ENCODE measurements at places on chromosomes 16 and 17.

GRCh38 chr16:86180244-86180643 lies 281.3 kb downstream of the IRF8 start:
- DNase-seq: no peak

- no peak for DNase-seq
Measured at GRCh38 chr17:29131814-29132682, 48.1 kb downstream of the MYO18A start.

DNA sequence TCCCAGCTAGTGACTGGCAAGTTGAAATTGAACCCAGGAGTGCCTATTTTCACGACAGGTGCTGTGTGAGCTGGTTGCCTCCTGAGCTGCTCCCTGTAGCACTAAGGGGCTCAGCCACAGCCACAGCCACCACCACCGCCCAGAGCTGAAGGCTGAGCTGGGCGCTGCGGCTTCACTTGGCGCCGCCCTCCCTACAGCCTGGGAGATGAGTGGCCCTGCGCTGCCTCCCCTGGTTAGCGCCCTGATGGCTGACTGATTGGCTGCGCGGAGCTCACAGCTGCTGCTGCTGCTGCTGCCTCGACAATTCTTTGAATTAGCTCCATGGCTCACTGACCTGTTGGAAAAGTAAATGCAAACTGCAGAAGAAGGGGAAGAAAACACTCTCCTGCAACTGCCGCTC lies 91.8 kb upstream of the TMEM132E start:
- no peak for DNase-seq

- DNase-seq: no peak
Measured at GRCh38 chr16:54846766-54847165, 83.9 kb upstream of the IRX5 start.

DNA sequence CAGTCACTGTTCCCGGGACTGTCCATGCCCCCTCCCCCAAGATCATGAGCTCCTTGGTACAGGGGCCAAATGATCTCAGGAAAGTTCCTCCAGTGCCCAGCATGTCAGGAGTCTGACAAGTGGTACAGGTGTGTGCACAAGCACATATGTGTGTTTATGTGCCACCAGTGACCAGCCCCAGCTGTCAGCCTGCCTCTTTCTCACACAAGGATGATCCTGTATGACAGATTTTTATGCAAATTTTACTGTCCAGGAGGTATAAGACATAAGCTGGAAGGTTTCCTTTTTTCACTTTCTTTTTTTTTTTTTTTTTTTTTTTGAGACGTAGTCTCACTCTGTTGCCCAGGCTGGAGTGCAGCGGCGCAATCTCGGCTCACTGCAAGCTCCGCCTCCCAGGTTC lies 31.4 kb upstream of the GFOD2 start:
- DNase-seq: no peak

GRCh38 chr17:57962279-57963148 lies 7.3 kb upstream of the CUEDC1 start:
- DNase-seq: no peak

- DNase-seq: no peak
Measured at GRCh38 chr17:65638221-65638975, 77.0 kb upstream of the AXIN2 start.

DNA sequence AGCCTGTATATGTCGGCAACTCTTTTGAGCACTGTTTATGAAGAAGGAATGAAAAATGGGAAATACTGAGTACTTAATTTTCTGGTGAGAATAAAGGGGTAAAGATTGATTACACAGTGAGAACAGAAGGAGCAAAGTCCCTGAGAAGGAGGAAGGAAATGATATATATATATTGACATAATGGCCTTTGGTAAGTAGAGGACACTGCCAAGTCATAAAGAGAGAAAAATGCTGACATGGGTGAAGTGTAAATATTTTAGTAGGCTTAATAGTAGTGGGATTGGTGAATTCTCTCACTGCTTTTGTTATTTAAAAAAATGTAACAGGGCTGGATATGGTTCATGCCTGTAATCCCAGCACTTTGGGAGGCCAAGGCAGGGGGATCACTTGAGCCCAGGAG lies 16.2 kb downstream of the VMP1 start:
- DNase-seq: no peak

DNA sequence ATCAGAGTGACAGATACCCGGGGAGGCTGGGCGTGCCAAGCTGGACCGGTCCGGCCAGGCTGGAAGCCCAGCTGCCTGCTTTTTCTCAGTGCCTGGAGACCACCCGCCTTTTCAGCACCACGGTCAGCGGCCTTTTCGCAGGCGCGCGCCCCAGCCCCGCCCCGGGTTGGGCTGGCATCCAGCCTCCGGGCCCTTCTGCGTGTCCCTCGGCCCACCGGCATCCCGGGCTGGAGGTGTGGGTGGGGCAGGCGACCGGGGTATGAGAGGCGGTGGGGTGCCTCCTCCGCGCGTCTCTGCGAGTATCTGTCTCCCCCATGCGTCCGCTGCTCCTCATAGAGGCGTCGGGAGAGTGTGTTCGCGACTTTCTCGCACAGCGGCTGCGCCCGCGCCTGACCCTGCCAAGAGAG lies 102.5 kb downstream of the MRM1 start:
- DNase-seq: peak; percentile 16

DNA sequence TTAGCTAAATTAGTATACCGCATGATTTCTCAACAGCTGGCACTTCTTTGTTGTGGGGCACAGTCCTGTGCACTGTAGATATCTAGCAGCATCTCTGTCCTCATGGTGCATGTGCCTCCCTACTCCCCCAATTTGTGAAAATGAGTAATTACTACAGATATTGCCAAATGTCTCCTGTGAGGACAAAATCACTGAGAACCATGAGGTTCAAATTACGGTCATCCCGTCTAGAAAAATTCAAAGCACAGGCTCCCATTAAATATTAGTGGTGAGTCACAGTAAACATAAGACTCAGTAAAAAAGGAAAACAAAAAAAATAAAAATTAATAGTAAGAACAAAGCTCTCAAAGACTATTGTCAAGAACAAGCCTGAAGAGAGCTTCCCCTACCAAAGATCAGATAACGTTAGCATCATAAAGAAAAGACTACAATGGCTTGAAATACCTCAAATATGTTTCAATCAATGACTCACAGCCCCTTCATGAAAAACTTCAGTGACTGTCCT lies 57.8 kb downstream of the STH start:
- peak; percentile 81 for DNase-seq

DNA sequence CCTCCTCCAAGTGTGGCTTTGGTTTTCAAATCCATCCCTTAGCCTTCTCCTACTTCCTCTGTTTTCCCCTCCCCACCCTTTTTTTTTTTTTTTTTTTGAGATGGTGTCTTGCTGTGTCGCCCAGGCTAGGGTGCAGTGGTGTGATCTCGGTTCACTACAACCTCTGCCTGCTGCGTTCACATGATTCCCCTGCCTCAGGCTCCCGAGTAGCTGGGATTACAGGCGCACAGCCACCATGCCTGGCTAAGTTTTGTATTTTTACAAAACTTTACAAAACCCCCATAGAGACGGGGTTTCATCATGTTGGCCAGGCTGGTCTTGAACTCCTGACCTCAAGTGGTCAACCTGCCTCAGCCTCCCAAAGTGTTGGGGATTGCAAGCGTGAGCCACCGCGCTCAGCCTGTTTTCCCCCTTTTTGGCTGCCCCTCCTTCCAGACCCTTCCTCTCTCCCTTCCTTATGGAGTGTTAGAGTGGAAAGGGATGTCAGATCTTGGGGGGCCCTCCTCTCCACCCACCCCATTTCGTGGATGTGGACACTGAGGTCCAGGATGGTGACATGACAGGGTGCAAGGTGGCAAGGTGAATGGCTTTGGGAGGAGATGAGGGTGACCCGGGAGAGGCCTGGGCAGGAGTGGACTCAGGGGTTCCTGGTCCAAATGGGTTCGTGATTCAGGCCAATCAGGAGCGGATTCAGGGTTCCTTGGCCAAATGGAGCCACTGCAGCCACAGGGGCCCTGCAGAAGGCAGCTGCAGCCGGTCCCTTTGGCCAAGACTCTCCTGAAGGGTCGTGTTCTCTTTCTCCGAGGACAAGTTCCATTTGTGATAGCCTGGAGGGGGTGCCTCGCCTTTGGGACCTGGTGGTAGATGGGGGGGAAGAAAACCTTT lies 4.8 kb downstream of the ABCC1 start:
- no peak for DNase-seq

DNA sequence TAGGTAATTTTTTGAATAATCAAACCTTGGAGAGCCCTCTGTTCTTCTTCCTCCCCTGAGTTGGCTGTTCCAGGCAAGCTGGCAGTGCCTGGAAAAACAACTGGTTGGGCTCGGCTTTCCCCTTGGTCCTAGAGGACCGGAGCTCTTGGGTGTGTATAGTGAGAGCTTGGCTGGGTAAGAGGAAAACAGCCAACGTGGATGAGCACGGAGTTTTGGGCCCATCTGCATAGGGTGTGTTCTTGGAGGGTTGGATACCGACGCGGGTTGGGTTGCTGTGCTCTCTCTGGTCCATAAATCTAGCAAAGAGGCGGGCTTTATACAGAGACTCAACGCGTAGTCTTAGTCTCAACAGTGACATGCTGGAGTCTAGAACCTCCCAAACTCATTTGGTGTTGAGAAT lies 23.2 kb downstream of the ITGB3 start:
- peak; percentile 73 for DNase-seq

DNA sequence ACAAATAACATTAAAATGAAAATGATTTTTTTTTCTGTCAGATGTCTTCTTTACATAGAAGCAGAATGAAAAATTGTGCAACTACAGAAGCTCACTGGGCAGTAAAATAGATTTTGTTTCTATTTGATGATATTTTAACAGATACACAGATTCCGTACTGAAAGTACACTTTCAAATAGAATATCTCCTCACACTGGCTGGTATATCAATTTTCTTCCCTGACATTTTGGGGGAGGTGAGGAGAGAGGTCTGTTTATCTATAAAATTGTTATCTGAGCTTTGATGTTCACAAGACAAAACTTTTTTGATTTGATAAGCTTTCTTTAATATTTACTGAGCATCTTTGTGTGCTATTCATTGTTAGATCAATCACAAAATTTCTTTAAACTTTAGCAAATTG lies 124.3 kb upstream of the NACA2 start:
- DNase-seq: no peak

DNA sequence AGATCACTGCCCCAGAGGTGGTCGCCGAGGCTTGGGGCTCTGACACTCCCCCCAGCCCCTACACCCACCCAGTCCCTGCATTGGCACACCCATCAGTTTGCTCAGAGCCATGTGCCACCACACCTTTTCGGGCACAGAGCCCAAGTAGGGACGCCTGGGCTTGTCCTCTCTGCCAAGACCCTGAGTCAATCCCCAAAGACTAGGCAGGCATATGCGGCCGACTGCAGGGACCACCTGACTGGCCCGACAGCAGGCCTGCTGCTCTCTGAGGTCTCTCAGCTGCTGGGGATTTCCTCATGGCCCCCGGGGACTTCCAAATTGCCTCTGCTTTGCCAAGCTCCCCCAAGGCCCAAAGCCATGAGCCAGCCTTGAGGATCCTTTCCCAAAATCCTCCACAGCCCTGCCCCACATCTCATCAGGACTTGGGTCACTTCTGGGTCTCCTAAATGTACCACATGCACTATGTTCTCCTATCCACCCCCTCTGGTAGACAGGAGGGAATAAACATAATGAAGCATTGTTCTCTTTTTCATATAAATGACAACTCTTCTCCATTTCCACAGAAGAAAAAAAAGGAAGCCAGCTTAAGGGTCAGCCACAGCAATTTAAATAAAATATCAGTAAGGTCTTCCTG lies 30.6 kb downstream of the MYO18A start:
- DNase-seq: peak; percentile 66

GRCh38 chr17:20072692-20072992 lies 63.5 kb downstream of the SPECC1 start:
- DNase-seq: no peak

- no peak for DNase-seq
Measured at GRCh38 chr17:3788200-3788599, 12.8 kb downstream of the ITGAE start.

DNA sequence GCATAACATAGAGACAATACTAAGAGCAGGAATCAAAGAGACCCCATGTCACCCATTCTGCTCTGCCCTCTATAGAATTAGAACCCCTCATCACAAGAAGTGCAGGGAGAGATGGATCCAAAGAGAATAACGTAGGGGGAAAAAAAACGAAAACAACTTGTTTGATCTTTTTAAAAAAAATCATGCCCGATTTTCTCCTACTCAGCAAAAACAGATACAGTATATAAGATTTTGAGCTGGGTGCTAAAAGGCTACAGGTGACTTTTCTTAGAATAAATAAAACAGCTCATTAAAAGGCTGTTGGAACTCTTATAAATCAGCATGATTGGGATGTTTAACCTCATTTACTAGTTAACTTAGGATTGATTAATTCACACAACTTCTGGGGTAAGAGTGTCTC lies 17.4 kb downstream of the UBN1 start:
- no peak for DNase-seq

DNA sequence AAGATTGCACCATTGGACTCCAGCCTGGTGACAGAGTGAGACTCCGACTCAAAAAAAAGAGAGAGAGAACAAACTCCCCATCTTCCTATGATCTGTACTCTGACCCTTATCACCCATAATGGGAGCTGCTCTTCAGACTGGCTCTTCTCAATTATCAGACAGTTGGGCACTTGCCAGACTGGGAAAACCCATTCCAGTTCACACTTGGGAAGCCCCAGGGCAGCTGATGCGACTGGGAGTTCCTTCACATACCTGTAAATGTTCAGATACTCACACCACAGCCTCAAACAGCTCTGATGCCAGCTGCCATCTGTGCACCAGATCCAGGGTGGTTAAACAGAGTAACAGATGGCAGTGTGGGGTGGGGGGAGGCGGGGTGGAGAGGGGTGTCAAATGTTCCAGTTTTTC lies 23.8 kb upstream of the TMEM101 start:
- no peak for DNase-seq

DNA sequence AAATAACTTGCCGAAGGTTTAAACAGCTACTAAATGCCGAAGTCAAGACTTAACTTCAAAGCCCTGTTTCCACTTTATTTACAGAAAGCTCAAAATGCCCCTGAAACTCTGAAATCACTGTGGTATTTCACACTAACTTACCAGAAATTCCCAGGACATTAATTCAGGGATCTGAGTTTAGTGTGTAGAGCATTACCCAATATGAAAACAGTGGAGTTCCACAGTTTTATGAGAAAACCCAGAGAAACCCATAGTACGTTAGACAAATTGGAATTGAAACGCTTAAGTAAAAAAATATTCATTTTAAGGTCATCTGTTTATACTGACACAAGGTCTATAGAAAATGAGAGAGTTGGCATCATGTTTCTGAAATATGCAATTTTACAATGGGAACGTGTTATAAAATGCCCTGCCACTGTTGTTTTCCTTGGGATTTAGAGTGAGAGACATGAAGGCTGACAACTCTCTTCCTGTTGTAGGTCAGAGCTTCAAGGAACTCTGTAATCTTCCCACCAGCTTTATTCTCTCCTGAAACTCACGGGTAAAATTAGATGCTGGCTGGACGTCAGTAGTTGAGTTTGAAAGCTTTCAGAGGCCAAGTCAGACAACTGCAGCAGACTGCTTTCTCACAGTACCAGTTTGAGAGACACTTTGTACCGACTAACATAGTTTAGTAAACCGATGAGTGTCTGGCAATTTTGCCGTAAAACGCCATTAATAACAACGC lies 139.4 kb upstream of the TBX2 start:
- no peak for DNase-seq

Measured in foreskin melanocyte (primary cell).